ENCODE measurements at places on chromosomes 7 and 10. TPM values are rescaled to one million over a fixed set of nuclear protein-coding genes. Genes with fewer than 3 reads are reported as not detected.

DNA sequence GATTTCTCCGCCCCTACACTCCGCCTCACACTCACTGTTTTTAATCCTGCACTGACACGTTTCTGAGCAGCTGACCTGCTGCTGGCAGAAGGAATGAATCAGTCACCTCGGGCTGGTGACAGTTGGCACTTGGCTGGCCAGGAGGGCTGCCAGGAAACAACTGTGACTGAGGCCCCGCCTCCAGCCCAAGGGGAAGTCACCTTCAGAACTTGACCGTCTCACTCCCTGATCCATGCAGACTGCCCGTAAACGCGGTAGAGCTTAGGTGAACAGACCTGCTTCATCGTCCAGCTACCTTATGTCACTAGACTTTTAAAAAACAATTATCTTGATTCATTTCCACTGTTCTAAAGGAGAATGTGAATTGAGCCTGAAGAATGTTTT, 107.5 kb downstream of the DOCK1 start:
- peak; percentile 87 for DNase-seq

- DNase-seq = no peak
These were observed 402.5 kb downstream of the RPS24 start for GRCh38 chr10:78436222-78436573.

- no peak for DNase-seq
These were observed 99.4 kb downstream of the EBF3 start for GRCh38 chr10:129864601-129865126.

GRCh38 chr7:100649826-100650565, 6.3 kb downstream of the ACTL6B start:
- DNase-seq = no peak

GRCh38 chr7:4883033-4883371, 514 bp downstream of the RADIL start:
- no peak for DNase-seq

GRCh38 chr10:6018422-6018821, 41.1 kb upstream of the IL15RA start:
- DNase-seq = no peak

GRCh38 chr10:27569946-27570345, 65.8 kb downstream of the RAB18 start:
- no peak for DNase-seq

GRCh38 chr10:32692174-32692573, 246.2 kb downstream of the CCDC7 start:
- no peak for DNase-seq

DNA sequence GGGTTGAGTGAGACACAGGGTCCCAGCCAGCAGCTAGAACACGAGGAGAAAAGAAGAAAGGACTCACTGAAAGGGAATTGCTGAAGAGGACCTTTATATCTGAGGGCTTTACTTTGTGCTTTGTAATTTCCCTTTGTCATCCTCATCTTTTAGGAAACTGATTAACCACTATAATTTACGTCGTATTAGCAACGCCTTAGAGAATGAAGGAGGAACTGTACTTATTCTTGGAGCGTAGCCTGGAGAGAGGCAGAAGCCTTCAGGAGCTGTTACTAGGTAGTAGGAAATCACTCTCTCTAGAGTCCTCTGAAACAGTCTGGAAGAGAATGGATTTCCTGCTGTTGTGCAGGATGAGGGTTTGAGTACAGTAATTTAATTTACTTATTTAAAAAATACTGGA, 101.0 kb upstream of the STEAP1B start:
- DNase-seq = no peak

DNA sequence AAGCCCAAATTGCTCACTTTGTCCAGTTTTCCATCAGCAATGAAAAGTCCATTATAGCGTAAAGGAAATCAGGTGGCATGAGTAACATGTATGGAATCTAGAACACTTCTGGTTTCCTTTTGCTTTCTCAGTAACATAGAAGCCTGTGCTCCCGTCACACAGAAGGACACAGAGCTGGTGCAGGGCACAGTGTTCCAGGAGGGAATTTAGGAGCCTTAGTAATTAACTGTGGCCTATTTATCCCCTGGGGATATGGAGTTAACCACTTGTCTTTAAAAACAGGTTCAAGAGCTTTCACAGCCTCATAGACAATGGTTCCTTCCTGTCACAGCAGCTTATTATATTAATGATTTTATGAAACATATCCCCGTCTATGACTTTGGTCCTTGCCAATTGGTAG, 189.9 kb downstream of the NEBL start:
- no peak for DNase-seq

DNA sequence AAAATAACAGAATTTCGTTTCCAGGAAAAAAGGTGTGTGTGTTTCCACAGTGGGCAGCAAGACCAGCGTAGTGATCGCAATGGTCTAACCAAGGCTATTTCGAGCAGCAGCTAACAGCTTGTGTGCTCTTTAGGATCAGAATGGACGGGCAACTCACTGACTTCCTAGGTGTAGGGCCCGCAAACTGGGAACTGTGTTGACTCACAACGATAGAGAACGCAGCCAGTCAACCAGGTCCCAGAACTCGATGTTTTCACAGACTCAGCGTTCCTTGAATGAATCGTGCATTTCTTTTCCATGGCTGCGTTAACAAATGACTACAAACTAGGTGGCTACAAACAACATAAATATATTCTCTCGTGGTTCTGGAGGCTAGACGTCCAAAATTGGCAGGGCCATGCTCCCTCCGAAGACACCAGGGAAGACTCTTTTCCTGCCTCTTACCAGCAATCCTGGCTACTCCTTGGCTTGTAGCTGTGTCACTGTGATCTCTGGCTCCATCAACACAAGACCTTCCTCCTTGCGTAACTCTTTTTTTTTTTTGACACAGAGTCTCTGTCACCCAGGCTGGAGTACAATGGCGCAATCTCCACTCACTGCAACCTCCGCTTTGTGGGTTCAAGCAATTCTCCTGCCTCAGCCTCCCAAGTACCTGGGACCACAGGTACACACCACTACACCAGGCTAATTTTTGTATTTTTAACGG, 39.1 kb downstream of the PODXL start:
- DNase-seq = peak; percentile 11

Gene COBL
- 37.3 TPM for total RNA-seq
